ENCODE measurements at places on chromosomes 3 and 15. TPM values are rescaled to one million over a fixed set of nuclear protein-coding genes. Genes with fewer than 3 reads are reported as not detected.
A peak's percentile ranks its signal among the peaks of the same experiment; 100 is the strongest.

DNA sequence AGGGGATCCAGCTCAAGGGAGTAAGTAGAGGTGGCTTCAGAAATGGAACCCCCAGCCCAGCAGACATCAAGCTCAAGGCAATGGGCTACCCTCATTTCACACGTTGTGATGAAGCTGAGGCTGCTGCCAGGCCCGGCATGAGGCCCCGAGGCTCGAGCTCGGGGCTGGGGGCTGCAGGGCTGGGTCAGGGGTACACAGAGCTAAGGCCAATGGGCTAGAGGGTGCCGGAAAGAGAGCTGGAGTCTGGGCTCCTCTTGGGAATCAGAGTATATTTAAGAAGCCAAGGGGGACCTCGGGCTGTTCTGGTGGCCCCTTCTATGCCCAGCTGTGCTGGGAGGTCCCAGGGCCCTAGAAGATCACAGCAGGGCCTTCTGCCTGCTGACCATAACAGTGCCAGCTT lies 7.4 kb downstream of the PRSS50 start:
- DNase-seq, result no peak

Gene DNAJB11
- 151 TPM for polyA plus RNA-seq

DNA sequence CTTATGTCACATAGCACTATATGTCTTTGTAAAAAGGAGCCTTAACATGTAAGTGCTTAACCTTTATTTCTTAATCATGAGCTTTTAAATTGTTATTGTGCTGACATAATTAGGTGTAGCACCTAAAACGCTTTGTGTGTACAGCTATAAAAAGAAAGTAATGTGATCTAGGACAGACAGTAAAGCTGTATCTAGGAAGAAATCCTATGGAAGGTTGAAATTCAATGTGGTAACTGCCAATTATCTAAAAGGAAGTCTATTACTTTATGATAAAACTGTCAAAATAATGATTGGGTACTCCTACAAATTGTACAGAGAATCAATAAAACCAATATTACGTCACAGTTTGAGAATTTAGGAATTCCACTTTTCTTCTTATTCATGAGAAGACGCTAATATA lies 87.9 kb downstream of the CDIN1 start:
- DNase-seq, result no peak

Gene GOLGA6L10
- polyA plus RNA-seq, result 1.3 TPM

- no peak for DNase-seq
Measured at GRCh38 chr3:71089271-71089847, 494.2 kb downstream of the FOXP1 start.

DNA sequence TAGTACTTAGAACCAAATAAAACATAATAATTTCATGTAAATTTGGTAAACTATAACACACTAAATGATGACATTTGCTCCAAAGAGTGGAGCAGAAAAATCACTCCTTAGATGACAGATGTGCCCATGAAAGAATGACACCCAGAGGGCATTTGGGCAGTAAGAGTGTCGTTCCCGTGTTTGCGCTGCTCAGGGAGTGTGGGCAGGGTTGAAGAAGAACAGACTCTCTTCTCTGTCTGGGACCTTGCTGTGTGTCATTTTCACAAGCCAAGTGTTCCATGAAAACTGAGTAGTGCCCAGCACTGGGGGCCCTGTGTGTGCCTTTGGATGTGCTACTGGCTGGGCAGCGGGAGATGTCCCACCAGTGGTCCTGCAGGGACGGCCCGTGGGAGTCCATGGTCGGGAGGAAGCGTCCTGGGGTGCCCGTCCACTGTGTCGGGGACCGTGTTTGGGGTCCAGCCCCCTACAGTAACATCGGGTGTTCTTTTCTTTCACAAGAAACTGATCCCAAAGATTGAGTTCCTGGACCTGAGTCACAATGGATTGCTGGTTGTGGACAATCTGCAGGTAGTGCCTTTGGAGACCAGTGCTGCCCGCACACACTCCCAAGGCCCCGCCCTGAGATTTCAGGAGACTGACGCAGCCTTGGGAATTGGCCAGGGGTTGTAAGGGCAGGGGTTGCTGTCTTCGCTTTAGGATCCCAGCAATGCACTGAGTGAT lies 17.9 kb upstream of the STAB1 start:
- DNase-seq, result peak; percentile 18

Gene CCR3
- not detected for polyA plus RNA-seq

GRCh38 chr3:73243740-73244139 lies 182.3 kb downstream of the EBLN2 start:
- no peak for DNase-seq

GRCh38 chr3:189235214-189235613 lies 63.4 kb downstream of the TPRG1 start:
- no peak for DNase-seq

DNA sequence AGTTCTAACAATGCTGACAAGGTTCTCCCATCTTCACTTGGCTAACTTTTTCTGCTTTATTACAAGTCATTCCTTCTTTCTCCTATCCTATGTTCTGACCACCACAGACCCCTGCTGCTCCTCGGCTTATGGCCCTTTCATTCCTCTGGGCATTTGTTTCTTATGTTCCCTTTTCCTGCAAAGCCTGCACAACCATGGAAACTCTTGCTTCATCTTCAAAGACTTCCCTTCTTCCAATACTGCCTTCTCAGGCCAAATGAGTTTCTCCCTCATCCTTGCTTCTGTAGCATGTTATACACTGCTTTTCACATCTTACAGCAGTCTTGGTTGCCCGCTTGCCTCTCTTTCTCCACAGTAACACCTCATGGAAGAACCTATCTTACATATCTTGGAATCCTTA lies 17.9 kb upstream of the ATOSA start:
- no peak for DNase-seq

GRCh38 chr3:116035429-116035828 lies 409.9 kb downstream of the LSAMP start:
- no peak for DNase-seq
